ENCODE measurements at places on chromosomes 1 and 21. TPM values are rescaled to one million over a fixed set of nuclear protein-coding genes. Genes with fewer than 3 reads are reported as not detected.

The MARK1 gene
- total RNA-seq = 62.4 TPM

DNA sequence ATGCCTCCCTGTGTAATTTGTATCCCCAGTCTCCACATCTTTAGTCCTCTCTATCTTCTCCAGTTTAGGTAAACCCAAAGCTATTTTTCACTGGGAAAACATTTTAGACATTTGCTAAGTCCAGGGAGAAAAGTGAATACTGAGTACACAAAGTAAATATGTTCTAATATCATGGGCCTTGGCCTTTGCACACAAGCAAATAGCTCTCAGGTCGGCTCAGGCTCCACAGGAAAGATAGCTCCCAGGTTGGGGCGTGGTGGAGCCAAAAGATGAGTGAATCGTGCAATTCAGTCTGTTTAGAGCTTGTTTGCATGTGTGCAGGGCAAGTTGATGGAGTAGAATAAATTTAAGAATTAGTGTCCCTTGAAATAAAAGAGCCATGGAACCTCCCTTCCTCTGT, 7.9 kb downstream of the RGSL1 start:
- no peak for DNase-seq

DNA sequence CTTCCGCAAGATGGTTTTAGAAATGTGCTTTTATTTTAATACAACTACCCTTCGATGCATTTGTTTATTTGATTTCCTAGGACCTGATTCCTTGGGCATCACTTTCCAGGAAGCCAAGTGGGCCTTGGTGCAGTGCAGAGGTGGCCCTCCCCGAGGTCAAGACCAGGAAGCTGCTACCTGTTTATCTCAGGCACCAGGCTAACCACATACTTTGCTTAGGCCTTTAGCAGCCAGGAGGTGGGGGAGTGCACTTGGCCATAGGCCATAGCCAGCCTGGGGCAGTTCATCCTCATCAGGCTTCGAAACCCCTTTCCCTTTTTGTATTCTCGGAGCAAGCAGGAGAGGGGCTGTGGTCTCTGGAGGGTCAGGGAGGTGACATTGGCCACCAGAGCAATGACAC, 45.4 kb downstream of the SMYD2 start:
- DNase-seq = no peak

DNA sequence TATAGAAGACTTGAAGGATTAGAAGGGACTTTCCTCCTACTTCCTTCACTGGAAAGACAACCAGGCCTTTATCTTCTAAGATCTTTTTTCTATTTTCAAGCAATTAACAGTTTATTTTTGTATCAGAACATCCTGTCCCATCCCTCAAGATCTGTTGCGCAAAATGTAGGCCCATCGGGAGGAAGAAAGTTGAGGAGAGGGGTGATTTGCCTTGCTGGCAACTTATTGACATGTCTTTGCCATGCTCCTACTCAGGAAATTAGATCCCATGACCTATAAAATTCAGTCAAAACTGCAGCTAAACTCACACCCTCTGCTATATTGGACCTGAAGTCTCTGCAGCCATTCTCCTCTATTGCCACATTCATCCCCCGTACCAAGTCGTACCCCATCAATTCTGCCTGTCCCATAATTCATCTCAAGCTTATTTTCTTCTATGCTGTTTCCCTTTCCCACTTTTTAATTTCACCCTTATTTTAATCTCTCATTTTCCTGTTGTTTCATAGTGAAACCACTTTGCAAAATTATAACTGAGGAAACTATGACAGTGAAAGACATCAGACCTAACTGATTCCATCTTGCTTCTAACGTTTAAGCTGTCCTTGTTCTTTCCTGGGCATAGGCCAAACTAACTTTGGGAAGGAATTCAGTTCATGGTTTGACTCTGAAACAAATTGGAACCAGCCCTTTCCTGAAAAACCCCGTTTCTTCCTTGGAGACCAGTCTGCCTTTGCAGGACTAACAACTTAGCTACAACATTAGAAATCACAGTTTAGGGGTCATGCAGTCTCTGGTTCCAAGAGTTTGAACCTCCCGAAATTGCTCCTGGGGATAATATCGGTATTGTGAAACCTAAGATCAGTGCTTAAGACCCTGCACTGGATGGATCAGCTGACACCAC, 195.7 kb upstream of the PTBP2 start:
- DNase-seq = no peak

The OR2T29 gene
- total RNA-seq = not detected

The CDC7 gene
- total RNA-seq = 24.9 TPM

- no peak for DNase-seq
Observed at GRCh38 chr1:220382994-220383393, 110.7 kb upstream of the RAB3GAP2 start.

GRCh38 chr1:199463521-199464127, 563.9 kb upstream of the NR5A2 start:
- no peak for DNase-seq

DNA sequence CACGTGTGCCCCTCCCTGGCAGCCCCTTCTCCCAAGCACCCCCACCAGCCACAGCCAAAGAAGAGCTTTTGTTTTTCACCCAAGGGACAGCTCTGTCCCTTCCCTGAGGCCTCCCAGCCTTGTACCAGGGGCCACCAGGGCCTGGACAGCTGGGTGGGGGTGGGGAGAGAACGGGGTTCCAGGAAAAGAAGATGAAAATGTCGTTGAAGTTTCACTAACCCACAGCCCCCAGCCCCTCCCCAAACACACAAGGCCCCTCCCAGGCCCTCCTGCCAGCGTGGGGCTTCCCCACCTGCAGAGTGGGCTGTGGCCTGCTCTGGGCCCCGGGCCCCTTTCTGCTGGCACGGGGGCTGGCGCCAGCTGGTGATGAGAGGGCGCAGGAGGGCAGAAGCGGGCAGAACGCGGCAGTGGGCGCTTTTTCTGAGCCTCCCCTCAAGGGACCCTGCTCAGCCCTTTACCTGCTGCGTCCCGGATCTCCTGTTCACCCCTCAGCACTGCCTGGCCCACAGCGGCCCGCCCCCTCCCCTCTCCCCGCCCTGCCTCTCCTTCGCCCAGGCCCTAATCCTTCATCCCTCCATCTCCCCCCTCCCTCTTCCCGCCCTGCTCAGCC, 5.5 kb upstream of the ANKRD65 start:
- DNase-seq = peak; percentile 80

All from frontal cortex (tissue), 4 donors.